Activated T-cell treated with anti-CD3 and anti-CD28 coated beads for 48 hours (primary cell): ENCODE measurements at places on chromosomes 11 and 22.
A peak's percentile ranks its signal among the peaks of the same experiment; 100 is the strongest.

DNA sequence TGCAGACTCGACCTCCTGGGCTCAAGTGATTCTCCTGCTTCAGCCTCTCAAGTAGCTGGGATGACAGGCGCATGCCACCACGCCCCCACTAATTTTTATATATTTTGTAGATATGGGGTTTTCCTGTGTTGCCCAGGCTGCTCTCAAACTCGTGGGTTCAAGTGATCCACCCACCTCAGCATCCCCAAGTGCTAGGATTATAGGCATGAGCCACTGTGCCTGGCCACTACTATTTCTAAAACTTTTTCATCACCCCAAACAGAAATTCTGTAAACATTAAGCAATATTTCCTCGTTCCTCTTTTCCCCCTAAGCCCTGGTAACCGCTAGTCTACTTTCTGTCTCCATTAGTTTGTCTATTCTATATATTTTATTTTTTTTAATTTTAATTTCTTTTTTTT lies 9.0 kb upstream of the ATG16L2 start:
- no peak for DNase-seq

DNA sequence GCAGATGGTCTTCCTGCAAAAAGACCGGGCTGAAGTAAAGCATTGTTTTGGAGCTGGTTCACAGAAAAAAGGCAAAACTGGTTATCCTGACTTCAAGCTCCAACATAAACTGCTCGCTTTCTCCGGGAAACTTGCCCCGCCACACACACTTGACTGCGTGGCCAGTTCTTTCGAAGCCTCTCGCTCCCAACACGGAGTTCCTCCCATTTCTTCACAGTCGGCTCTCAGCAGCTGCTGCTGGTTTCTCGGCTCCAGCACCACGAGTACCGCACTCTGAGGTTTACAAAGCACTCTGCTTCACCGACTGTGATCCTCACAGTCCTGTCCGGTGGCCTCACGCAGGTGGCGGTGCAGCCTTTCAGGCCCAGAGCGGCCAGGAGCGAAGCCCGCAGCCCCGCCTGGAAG lies 264 bp downstream of the CHEK1 start:
- DNase-seq = no peak

GRCh38 chr11:13448876-13449275 lies 14.1 kb downstream of the BTBD10 start:
- no peak for DNase-seq

- DNase-seq = no peak
These were observed 32.0 kb downstream of the TMEM184B start for GRCh38 chr22:38240734-38241252.

GRCh38 chr22:37731804-37732471 lies 35.1 kb downstream of the TRIOBP start:
- DNase-seq = no peak

DNA sequence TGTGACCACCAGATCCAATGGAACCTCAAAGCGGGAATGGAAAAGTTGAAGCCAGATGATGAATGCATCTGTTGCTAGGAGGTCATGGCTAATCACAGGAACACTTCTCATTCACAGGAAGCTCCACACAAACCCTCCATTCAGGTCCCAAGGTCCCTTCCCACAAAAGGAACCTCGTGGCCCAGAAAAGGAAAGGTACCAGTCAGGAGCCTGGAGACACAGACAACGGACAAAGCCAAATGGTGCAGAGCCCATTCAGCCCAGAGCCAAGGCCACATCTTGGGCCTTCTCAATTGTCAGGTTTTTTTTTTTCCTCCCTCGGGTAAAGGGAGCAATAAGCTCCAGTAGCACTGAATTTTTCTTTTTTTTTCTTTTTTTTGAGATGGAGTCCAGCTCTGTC lies 87.0 kb downstream of the FAM168A start:
- no peak for DNase-seq

GRCh38 chr11:79100093-79100910 lies 340.5 kb downstream of the TENM4 start:
- DNase-seq = peak; percentile 31

DNA sequence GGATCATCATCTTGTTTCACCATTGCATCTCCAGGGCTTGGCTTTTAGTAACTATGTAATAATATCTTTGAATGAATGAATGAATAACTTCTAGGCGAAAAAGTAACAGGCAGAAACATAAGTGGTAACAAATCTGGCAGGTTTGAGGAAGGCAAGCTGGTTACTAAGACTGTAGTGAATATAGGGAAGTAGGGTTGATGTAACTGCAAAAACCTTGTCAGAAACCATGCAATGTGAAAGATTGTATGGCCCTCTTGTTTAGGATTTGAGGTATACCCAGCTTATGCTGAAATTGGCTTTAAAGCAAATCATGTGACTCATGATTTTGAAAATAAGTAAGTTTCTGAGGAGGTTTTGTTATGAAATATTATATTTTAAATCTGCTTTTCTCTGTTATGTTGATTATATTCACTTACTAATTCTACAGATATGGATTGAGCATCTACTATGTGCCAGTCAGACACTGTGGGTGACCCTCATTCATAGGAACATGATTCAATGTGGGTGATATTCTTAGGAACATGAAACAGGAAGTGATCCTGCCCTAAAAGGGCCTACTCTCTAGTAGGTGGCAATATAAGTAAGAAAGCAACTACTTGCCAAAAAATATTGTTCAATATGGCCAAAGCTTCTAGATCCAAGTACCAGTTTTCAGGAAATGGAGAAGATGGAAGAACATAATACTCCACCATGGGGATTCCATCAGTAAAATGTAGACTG lies 115.5 kb upstream of the CCDC90B start:
- DNase-seq = no peak

DNA sequence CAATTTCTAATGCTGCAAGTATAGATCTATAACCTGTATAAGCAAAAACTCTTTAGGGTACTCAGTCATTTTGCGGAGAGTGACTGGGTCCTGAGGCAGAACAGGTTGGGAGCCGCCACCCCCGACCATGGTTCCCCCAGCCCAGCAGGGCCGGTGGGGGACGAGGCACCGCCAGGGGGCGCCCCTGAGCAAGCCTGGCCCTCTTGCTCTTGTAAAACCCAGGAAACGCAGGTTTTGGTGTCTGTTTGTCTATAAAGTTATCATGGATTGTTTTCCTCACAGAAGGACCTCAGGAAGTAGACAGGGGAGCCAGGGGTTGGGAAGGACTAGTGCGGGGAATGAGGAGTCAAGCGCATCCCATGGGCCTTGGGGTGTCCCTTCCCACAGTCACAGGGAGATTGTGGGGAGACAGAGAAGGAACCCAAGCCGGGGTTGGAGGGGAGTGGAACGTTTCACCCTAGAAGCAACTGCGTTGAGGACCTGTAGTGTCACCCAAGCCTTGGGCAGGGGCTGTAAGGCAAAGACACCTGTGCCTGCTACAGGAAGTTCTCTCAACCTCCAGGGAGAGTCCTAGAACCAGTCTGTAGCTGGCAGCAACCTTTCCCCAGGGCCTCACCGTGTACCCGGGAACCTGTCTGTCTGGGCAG lies 26.4 kb downstream of the KCTD17 start:
- DNase-seq = peak; percentile 87

- no peak for DNase-seq
These were observed 28.6 kb downstream of the GNB1L start for GRCh38 chr22:19825904-19826618.

DNA sequence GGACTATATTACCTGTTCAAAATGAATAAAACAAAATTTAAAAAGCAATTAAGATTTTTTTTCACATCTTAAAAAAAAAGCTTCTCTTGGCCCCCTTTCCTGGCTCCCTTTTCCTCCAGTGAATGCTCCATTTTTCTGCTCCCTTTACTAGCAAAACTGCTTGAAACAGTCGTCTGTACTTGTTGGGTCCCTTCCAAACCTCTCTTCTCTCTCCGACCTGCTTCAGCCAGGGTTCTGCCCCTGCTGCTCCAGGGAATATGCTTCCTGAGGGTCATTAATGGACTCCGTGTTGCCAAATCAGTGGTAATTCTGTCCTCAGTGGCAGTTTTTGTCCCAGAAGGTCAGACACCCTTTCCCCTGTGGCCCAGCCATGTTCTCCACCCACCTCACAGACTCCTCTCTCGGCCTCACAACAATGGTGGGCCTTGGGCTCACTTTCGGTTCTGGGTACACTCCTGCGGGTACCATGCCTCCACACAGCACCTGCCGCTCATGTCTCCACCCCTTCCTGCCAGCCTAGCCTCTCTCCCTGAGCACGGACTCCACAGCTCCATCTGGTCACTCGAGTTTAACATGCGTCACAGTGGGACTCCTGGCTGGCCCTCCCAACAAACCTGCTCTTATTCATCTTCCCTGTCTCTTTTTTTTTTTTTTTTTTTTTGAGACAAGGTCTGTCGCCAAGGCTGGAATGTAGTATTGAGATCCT lies 7.8 kb upstream of the POLR3H start:
- no peak for DNase-seq

- no peak for DNase-seq
These were observed 54.1 kb downstream of the GRIK4 start for GRCh38 chr11:120565466-120566155.

DNA sequence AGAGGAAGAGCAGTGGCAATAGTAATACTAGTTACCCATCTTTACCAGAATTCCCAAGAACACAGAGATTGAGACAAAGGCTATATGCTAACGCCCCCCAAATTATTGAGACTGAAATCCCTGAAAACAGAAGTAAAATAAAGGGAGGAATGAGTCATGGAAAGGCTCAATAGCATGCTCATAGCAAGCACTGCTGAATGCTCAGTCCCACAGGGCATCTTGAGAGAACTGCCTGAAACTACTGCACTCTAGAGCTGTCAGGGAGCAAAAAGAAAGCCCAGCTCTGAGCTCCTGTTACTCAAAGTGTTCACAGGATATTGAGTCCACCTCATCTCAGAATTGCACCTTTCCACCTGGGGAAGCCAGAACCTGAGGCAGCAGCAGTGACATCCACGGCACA lies 44.1 kb upstream of the FIBIN start:
- no peak for DNase-seq

GRCh38 chr11:6563121-6563619 lies 40.2 kb downstream of the RRP8 start:
- no peak for DNase-seq

DNA sequence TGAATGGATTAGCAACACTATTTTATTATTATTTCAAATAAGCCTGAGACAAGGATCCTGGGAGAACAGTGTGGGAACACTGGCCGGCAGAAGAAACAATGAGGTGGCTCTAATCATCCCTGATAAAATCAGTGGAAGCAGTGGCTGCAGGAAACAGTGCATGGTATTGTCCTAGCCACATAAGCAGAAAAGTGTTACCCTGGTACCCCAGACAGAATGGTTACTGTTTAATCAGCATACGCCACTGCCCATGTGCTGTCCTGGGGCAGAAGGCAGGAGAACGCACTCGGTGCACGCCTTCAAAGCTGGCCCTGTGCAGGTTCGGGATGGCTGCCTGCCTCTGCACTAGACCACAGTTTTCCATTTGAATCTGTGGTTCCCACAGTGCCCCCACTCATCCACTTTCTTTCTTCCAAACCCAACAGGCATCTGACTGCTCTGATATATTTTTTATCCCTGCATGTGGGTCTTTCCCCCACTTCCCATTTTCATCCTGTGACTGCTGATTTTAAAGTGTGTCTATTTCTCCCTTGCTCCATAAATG lies 25.7 kb downstream of the OPCML start:
- DNase-seq = no peak

- DNase-seq = no peak
These were observed 34.0 kb upstream of the CARS1 start for GRCh38 chr11:3091081-3091845.

- no peak for DNase-seq
These were observed 30.5 kb downstream of the TMPRSS5 start for GRCh38 chr11:113675565-113675964.

GRCh38 chr11:47056261-47056915 lies 119.8 kb downstream of the CSTPP1 start:
- no peak for DNase-seq

DNA sequence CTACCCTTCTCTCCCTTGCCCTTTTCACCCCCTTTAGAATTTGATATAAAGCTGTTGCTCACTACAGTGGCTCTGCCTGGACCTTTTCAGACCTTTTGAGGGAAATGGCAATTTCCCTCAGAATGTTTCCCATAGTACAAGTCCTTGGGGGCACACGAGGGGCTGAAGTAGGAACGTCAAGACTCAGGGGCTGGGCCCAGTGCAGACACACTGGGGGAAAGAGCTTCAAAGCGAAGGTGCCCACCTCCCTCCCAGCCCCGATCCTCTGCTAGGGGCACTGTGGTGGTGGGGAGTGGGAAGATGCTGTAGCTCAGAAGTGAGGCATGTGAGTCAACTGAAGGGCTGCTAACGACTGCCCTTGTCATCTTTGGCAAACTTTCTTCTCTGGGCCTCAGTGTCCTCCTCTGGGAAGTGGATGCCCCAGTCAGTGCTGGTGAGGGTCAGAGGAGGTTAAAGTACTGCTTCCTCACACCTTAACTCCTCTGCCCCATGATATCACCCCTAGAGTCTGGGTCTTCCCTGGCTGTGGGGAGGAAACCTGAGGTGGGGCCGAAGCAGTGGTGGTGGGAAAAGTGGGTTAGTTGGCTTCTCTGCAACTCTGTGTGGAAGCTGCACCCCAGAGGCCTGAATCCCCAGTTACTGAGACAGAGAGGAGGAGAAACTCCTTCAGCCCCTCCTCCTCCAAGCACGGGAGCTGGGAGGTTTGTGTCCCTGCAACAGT lies 425.3 kb upstream of the B3GAT1 start:
- no peak for DNase-seq

- no peak for DNase-seq
These were observed 15.7 kb downstream of the SPATA19 start for GRCh38 chr11:133829566-133829965.

DNA sequence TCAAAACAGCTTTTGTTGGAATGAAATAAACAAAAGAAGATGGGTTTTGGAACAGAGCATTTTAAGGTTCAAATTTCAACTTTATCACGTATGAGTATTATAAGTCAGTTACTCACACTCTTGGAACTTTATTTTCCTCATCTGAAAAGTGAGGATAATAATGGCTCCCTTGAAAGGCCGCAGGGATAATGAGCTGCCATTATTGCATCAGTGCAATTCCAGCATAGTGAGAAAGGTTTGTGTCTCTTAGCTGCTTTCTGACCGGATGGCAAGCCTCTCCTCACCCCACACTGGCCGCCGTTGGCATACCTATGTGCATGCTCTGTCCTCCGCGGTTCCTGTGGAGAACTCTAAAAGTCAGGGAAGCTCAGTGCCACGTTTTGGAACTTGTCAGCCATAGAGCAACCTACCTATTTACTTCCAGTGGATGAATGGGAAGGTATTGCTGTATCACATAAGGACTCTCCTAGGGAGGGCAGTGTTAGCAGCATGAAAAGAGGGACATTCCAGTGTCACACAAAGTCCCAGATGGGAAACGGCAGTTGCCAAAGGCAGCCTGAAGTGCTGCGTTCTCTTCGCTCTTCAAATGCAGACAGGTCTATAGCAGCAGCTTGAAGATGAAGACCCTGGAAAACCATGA lies 368.9 kb downstream of the NTM start:
- no peak for DNase-seq
